SW480 (cell line): ENCODE measurements at places on chromosomes 2 and 18.

DNA sequence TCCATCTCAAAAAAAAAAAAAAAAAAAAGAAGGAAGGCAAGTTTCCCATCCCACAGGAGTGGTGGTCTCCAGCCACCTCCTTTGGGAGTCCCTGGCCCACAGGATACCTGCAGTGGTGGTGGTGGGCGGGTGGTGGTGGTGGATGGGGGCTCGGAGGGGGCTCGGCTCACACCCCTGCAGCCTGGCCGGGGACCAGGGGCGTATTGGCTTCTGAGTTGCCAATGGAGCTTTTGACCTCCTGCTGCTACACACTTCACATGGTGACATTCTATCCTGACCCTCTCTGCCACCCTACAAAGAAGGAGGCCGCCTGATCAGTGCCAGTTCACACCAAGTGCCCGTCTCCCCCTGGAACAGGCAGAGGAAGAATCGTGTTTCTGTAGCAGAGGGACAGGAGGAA, 119.6 kb downstream of the NFATC1 start:
- DNase-seq: no peak

DNA sequence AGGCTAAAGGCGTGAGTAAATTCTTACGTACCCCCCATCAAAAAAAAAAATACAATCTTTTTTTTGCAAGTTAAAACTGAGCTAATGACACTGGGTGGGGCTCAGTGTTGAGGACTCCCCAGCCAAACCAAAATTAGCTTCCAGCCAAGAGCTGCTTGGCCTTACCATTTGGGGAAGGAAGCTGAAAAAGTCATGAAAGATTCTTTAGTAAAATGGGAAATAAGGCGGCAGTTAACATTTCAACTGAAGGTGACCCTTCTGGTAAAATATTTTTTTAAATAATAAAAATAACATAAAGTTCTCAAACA, 16.4 kb downstream of the SMAD7 start:
- no peak for DNase-seq

GRCh38 chr2:121491518-121491917, 39.2 kb upstream of the RNU4ATAC start:
- DNase-seq: no peak

DNA sequence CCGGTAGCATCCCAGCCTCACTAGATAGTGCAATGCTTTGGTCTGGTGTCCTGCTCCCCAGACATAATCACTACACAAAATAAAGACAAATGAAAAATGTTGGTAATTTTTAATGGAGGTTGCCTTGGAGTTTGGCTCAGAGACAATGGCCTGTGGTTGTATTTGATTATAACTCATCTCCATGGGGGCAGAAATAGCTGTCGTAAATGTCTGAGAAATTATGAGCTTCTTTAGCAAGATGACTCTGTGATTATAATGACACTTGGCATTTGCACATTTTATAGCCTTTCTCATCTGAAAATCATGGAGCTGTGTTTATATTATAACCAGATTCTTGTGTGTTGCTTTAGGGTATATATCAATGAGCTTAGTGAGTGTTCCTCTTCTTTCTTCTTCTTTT, 1779.7 kb upstream of the CELF4 start:
- DNase-seq: no peak
